Activated naive CD8-positive, alpha-beta T cell treated with anti-CD3 and anti-CD28 coated beads for 36 hours (primary cell): ENCODE measurements at places on chromosomes 11 and 22. TPM values are rescaled to one million over a fixed set of nuclear protein-coding genes. Genes with fewer than 3 reads are reported as not detected.

Gene TEX12
- 0.26 TPM for total RNA-seq

Gene RAB3IL1
- not detected for total RNA-seq

Gene CELF1
- 157 TPM for total RNA-seq

DNA sequence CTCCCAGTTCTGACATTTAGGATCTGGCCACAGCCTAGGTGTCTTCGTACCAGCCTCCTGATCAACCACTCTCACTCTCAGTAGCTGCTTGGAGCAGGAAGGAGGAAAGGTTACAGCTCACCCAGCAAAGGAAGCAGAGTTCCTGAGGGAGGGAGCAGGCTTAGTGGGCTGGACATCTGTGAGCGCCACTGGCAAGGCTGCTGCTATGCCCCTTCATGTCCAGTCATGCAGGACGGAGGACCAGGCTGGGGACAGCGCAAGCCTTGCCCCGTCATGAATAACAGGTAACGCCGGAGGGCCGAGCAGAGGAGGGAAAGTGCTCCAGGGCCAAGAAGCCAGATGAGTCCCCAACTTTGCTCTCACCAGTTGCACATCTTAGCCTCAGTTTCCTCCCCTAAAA lies 25.8 kb downstream of the TPST2 start:
- DNase-seq, result no peak

DNA sequence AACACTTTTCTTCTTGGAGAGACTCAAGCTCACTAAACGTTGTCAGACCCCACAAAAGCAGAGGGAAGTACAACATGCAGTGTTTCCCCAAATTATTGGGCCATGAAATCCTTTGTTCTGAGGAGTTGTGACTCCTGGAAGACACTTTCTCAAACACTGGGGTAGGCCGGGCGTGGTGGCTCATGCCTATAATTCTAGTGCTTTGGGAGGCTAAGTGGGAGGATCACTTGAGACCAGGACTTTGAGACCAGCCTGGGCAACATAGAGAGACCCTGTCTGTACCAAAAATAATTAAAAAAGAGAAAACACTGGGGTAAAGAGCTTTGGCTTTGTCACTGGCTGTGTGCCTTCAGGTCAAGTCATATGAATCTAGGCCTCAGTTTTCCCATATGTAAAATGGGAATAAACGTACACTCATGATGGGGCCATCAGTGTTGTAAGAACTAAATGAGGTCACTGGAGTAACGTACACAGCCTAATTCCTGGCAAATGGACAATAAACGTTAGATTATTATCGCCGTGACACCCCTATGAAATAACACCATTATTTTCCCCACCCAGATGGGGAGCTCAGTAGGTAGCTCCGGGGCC lies 92.0 kb downstream of the RRM1 start:
- DNase-seq, result no peak

- no peak for DNase-seq
These were observed 21.0 kb downstream of the OTUB1 start for GRCh38 chr11:64007160-64007628.
